ENCODE measurements at places on chromosomes 6 and 20. TPM values are rescaled to one million over a fixed set of nuclear protein-coding genes. Genes with fewer than 3 reads are reported as not detected.

DNA sequence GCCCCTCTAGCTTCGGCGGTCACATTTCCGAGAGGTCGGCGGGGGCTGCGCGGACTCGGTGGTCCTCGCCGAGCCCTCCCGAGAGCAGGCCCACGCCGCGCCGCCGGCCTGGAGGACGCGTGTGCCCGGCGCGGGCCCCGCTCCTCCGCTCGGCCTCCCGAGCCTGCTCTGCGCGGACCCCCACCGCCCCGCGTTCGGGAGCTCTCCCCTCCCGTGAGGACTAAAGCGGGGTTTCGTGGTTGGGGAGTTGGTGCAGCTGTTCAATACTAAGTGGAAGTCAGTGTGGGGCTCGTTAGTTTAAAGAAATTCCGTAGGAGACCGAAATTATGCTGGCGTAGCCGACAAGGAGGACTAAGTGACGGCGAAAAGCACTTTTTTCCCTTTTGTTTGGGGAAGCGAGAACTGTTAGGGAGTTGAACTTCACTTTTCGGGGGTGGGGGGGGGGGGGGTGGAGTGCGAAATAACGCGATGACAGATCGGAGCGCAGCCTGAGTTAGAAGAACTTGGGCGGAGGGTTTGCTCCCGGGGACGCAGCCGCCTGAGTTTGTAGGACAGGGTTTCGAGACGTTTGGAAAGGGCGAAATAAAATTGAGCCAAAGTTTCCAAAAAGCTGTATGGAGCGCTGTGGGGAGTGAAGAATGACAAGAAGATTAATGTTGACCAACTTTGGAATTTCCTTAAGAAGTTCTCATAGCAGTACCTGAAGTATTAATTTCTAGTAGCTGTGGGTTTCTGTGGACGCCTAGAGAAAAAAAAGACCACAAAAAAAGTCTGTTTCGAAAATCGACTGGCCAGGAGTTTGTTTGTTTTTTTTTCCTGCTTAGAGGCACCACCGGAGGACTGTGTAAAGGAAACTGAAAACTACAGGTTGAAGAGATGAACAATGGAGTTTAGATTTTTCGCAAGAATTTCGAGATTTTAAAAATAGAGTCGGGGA, 1.4 kb downstream of the QKI start:
- peak; percentile 61 for DNase-seq

DNPH1 gene
- 164 TPM for total RNA-seq

- DNase-seq, result no peak
Measured at GRCh38 chr6:85402922-85403321, 47.0 kb upstream of the NT5E start.

GINS1 gene
- 1.3 TPM for total RNA-seq

- no peak for DNase-seq
Measured at GRCh38 chr6:35804996-35805736, at the start of gene LHFPL5. LHFPL5 (plus strand) TSS chr6:35805352; CDS start chr6:35805671, 319 bp downstream.

TMEM14B gene
- 41.6 TPM for total RNA-seq

CLDN20 gene
- total RNA-seq, result not detected

DNA sequence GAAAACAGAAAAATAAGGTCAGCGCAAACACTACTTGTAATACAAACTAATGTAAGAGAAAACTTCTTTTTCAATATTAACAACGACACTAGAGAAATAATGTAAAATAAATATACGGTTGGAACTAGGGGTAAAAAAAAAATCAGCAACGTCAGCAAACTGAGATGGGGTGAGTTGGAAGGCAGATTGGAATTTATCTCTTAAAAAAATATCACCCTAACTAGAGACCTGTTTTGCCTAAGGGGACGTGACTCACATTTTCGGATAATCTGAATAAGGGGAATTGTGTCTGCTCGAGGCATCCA, 705 bp upstream of the UTRN start:
- no peak for DNase-seq

TNFRSF6B gene
- total RNA-seq, result 2.1 TPM

ACOT13 gene
- 5.2 TPM for total RNA-seq

DNA sequence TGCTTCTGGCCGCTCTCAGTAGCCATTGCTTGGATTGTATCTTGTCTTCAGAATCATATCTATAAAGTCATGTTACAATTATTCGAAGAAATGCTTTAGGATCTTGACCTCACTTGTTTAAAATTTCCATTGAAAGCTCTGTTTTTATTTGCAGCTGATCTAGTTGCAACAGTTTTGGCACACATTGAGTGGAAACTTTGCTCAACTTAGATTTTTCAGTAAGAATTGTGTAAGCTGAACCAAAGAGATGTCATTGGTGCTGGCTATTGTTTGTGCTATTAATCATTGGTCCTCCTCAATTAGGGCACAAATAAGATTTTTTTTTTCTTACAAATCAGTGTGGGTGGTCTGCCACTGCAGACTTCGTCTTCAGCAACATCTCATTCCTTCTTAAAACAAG, 649.2 kb downstream of the MMUT start:
- no peak for DNase-seq
